ENCODE measurements at places on chromosomes 2 and 18. TPM values are rescaled to one million over a fixed set of nuclear protein-coding genes. Genes with fewer than 3 reads are reported as not detected.

DNA sequence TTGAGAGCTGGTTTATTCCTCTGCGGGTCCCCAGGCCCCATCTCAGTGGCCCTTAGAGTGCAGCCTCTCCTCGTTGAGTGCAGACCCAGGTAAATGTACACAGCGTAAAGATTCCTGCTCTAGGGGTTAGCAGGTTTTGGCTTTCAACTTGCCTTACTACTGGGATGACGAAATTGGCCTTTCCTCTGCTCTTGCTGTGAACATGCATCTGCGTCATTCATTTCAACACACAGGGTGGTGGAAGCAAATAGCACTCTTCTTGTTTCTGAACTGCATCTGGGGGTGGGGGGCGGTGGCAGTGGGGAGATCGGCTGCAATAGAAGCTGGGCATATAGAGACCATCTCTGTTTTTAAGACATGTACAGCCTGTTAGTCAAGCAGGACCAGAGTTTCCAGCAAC lies 16.5 kb upstream of the SLC16A14 start:
- DNase-seq: no peak

GRCh38 chr2:185335879-185336278 lies 402.7 kb upstream of the FSIP2 start:
- no peak for DNase-seq

GRCh38 chr18:76922107-76922506 lies 99.8 kb downstream of the ZNF236 start:
- no peak for DNase-seq

DNA sequence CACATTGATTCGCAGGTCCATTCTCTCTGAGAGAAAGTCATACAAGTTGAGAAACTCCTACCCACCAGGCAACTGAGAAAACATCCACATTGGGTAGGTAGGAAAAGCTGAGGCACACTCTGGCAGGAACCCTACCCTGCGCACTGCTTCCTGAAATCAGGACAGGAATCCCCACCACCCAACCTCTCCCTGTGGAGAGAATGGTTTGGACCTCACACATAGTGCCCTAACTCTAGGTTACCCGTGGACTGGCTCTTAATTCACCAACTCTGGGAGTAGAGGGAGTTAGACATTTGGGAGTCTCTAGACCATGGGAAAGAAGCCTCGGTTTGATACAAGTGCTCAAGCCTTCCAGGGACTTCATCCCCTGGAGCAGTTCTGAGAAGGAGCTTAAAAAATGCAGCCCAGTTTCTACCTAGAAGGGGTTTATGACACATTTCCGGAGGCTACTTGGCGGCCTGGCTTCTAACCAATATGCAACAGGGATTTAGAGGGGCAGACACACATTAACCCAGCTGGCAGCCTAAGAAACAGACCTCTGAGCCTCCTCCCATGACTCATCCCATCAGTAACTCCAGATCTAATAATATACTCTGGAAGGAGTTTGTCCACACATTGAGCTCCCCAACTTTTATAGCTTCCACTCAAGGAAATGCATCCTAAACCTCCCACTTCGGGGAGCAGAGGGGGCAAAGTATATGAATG lies 136.7 kb downstream of the EML6 start:
- no peak for DNase-seq

The CD226 gene
- 42.4 TPM for total RNA-seq

DNA sequence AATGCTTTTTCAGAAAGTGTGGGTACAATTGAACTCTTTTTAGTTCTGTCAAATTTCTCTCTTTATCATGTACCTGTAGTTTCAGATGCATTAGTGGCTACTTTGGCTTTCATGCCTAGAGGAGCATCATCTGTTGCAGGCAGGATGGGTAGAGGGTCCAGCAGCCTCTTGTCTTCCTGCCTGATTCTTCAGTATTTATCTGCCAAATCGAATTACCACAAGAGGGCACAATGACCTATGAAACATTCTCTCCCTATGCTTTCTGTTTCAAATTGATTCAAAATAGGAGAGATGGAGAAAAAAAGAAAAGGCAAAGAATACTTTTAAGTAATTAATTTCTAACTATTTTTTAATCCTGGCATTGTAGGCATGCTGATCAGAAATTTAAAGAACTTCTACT lies 477.2 kb downstream of the TRIB2 start:
- DNase-seq: no peak

DNA sequence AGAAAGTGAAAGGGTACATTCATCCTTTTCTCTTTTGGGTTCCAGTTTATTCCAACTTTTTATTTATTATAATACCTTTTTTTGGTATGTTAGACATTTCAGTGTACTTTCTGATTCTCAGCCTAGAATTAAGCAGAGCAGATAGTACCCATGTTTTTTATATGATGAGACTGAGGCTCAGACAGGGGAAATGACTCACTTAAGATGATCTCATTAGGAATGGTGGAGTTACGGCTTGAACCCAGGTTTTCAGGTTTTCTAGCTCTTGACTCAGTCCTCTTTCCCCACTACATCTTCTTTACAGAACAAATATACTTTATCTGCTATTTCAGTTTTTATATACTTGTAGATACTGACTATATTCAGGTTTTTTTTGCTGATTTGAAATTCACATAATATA lies 51.7 kb upstream of the OTX1 start:
- no peak for DNase-seq

The RAB17 gene
- not detected for total RNA-seq

The MEIS1 gene
- total RNA-seq: not detected

The NDC80 gene
- total RNA-seq: 117 TPM

The SFXN5 gene
- total RNA-seq: 16.0 TPM

- no peak for DNase-seq
These were observed 45.7 kb downstream of the RDH14 start for GRCh38 chr2:18514526-18515461.

- no peak for DNase-seq
These were observed 21.5 kb upstream of the IL18RAP start for GRCh38 chr2:102401456-102401855.

DNA sequence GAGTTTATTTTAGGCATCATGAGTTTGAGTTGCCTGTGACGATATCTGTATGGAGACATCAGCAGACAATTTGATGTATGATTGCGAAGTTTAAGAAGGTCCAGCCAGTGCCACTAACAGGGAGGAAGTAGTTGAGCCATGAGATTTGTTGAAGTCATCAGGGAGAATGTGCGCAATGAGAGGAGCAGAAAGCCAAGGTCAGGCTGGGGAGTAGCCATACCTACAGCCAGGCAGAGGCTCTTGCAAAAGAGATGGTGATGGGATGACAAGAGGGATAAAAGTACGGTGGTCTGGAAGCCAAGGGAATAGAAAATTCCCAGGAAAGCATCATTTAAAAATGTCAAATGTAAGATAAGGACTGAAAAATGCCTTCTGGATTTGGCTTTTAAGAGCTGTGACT lies 51.2 kb downstream of the LIMS1 start:
- DNase-seq: no peak

DNA sequence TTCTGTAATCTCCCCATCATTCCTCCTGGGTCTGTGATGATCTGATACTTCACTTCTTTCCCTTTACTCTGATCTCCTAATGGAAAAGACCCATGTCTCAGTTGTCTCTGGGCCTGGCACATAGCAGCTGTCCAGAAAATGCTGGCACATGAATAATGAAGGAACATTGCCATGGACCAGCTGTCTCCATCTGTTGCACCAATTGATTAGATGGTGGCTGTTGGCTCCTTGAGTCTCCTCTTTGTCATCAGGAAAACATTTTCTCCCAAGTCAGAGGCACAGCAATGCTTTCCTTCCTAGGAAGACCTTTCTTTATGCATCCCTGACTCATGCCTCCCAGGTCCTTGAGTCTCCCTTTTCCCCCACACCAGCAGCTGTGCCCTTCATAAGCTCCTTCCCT lies 286.2 kb upstream of the CXCR4 start:
- DNase-seq: no peak

GRCh38 chr2:3654531-3655225 lies 3.3 kb upstream of the ALLC start:
- no peak for DNase-seq

- DNase-seq: no peak
These were observed 4.8 kb downstream of the PSMD14 start for GRCh38 chr2:161312996-161313395.

The IL1RL1 gene
- total RNA-seq: 1.0 TPM

GRCh38 chr2:174059884-174060244 lies 94.7 kb upstream of the SP3 start:
- DNase-seq: no peak

DNA sequence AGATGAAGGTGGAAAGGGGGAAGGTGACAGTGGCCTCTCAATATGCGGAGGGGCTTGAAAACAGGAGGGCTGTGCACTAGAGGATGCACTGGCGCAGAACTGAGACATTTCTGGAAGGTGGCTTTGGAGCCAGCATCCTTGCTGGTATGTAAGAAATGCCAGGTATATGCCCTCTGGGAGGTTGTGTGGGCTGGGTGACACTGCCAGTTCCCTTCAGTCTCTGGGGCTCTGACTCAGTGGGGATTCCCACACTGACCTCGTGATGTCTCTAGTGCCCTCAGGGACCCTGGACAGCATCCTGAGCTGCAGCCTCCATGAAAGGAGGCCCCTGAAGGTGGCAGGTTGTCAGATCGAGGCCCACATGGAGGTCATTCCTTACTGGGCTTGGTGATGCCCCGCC lies 74.0 kb downstream of the AGAP1 start:
- DNase-seq: no peak

- no peak for DNase-seq
These were observed 16.9 kb upstream of the KCNG3 start for GRCh38 chr2:42510608-42511243.

- DNase-seq: no peak
These were observed 378.4 kb downstream of the RPRM start for GRCh38 chr2:153100151-153100550.

DNA sequence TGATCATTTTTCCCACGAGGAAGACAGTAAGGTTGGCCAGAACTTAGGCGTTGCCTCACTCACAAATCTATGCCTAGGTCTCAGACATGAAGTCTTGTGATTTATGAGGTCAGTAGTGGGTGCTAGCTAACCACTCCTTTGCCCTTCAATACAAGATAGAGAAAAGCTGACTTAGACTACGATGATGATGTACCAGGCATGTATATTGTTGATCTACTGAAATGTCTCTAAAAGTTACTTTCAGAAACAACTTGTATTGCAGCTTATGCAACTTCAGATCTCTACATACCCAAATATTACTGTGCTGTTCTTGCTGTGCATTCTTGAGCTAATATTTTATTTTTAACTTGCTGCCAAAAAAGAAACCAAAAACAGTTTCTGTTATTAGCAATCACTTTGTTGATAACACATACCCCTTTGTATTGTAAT lies 30.6 kb downstream of the MAPRE2 start:
- no peak for DNase-seq

All from activated naive CD4-positive, alpha-beta T cell treated with anti-CD3 and anti-CD28 coated beads, Interleukin-2, amount 50 U/mL, for 72 hours (primary cell).